Myometrial cell (primary cell): ENCODE measurements at places on chromosomes 6 and 20. TPM values are rescaled to one million over a fixed set of nuclear protein-coding genes. Genes with fewer than 3 reads are reported as not detected.

CLPSL2 gene
- total RNA-seq, result not detected in 2 replicates

C4B gene
- total RNA-seq, result 3.7 and 6.6 TPM in 2 replicates

SIRPD gene
- not detected in 2 replicates for total RNA-seq

CPXM1 gene
- 6.4 and 10.1 TPM in 2 replicates for total RNA-seq
